ENCODE measurements at places on chromosomes 2 and 18. TPM values are rescaled to one million over a fixed set of nuclear protein-coding genes. Genes with fewer than 3 reads are reported as not detected.

GRCh38 chr2:7033136-7033960 lies 116.1 kb downstream of the RNF144A start:
- H3K27ac ChIP-seq = no peak overlapping the region
- H3K4me1 ChIP-seq = peaks cover 4% of the 10 kb centered on the region
- peaks cover 74% of the 10 kb centered on the region for H3K36me3 ChIP-seq
- no peak for DNase-seq
- H3K27me3 ChIP-seq = no peaks in the 10 kb centered on the region

- H3K27ac ChIP-seq = peak overlapping the region; percentile 92
- peaks cover 2% of the 10 kb centered on the region for H3K27me3 ChIP-seq
- H3K4me1 ChIP-seq = peaks cover 33% of the 10 kb centered on the region
- H3K4me3 ChIP-seq = peak overlapping the region; percentile 30
Observed at GRCh38 chr2:68908392-68908970, 37.3 kb upstream of the BMP10 start.

- H3K36me3 ChIP-seq = no peaks in the 10 kb centered on the region
- no peaks in the 10 kb centered on the region for H3K27me3 ChIP-seq
- H3K4me1 ChIP-seq = no peaks in the 10 kb centered on the region
- DNase-seq = no peak
- H3K27ac ChIP-seq = no peak overlapping the region
Observed at GRCh38 chr2:198662905-198663304, 794.8 kb downstream of the SATB2 start.

- peaks cover 15% of the 10 kb centered on the region for H3K27me3 ChIP-seq
- peaks cover 2% of the 10 kb centered on the region for H3K36me3 ChIP-seq
- no peak overlapping the region for H3K27ac ChIP-seq
- DNase-seq = peak; percentile 32
- no peak overlapping the region for H3K4me3 ChIP-seq
Observed at GRCh38 chr18:79953971-79954651, 2.7 kb upstream of the SLC66A2 start.

The MYO1B gene
- total RNA-seq = 3.4 TPM

Data from activated CD8-positive, alpha-beta T cell treated with anti-CD3 and anti-CD28 coated beads, Interleukin-2, amount 10 ng/mL, durations not matched to agents 7 days and 5 days (primary cell).